ENCODE measurements at places on chromosomes 7 and 10.

- no peak for DNase-seq
These were observed 55.6 kb downstream of the SLC16A9 start for GRCh38 chr10:59654007-59654406.

DNA sequence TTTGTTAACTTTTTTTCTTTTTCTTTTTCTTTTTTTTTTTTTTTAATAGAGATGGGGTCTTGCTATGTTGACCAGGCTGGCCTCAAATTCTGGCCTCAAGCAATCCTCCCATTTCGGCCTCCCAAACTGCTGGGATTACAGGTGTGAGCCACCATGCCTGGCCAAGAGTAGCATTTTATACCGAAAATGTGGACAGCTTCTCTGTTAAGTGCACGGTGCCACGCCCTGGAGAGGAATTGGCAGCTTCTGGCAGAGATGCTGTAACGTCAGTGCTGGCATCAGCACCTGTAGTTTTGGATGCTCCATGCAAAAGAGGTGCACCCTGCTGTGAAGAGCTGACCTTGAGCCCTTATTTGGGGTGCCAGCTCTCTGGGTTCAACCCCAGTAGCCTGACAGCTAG, 18.2 kb downstream of the IL15RA start:
- no peak for DNase-seq

- no peak for DNase-seq
These were observed 65.6 kb downstream of the HBP1 start for GRCh38 chr7:107234436-107234835.

- DNase-seq: no peak
These were observed 195.0 kb upstream of the PRPS1L1 start for GRCh38 chr7:18222636-18223035.

DNA sequence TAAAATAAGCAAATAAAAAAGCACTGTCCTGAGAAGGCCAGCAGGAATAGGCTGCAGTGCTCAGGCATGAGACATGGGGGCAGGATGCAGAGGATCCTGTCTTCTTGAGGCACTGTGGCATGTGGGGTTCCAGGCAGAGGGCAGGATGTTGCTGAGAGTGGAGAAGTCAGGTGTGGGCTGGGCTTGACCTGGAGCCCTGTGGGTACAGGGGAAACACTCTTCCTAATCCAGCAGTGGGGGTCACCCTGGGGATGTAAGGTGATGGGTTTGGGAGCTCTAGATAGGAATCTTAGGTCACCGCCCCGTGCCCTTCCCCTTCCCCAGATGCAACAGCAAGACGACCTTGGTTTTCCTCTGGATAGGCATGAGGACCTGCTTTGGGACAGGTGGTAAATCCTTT, 13.6 kb downstream of the SUMF2 start:
- DNase-seq: no peak

- DNase-seq: no peak
These were observed 40.0 kb upstream of the PTPN12 start for GRCh38 chr7:77497079-77497478.

GRCh38 chr10:62323751-62324150, 50.4 kb upstream of the ZNF365 start:
- DNase-seq: no peak

- DNase-seq: no peak
These were observed 18.6 kb upstream of the HSPA12A start for GRCh38 chr10:116760919-116761318.

GRCh38 chr10:27413831-27414348, 90.2 kb upstream of the RAB18 start:
- no peak for DNase-seq

- no peak for DNase-seq
These were observed 52.7 kb upstream of the INPP5A start for GRCh38 chr10:132484922-132485321.

DNA sequence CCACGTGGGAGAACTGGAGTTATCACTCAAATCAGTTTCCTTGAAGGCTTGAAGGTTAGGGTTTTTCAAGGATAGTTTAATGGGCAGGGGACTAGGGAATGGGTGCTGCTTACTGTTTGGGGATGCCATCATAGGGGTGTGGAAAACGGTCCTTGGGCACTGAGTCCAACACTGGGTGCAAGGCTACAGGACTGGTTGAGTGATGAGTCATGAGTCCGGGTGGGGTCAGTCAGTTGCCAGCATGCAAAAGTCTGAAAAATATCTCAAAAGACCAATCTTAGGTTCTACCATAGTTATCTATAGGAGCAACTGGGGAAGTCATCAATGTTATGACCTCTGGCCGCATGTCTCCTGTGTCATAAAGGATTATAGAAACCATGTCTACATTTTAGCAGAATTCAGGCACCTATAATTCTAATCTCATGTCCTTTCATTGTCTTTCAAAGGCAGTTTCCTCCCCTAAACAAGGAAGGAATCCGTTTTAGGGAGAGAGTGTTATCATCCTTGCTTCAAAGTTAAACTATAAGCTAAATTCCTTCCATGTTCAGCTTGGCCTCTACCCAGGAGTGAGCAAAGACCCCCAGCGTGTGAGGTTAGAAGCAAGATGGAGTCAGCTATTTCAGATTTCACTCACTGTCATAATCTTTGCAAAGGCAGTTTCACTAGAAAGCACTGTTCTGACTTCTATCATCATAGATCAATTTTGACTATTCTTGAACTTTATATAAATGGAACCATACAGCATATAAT, 94.5 kb downstream of the COL26A1 start:
- no peak for DNase-seq

- DNase-seq: no peak
These were observed 31.9 kb downstream of the FAM107B start for GRCh38 chr10:14742815-14743214.

DNA sequence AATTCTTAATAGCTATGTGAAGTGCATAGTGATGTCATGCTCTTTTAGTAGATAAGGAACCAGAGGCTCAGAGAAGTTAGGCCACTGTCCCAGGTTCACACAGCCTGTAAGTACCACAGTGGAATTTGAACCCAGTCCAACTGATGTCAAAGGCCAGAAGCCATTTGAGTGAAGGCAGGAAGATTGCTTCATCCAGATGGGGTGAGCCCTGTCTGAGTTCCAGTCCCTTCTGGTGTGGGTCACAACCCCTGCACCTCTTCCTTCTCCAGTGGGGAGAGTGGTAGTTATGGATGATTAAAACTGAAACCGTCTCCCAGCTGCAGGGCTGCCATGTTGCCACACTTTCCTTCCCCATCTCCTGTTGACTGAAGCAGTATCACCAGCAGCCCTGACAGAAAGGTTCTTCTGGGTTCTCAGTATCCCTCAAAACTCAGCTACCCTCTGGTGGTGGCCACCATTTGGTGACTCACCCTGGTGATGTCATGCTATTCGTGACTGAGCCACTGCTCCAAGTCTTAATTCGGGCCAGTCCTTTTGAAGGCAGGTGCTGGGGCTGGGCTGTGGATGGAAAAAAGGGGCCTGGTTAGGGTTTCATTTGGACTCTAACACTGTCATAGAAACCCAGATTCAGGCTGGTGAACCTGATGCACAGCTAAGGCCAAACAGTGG, 1.5 kb upstream of the C10orf95 start:
- no peak for DNase-seq

DNA sequence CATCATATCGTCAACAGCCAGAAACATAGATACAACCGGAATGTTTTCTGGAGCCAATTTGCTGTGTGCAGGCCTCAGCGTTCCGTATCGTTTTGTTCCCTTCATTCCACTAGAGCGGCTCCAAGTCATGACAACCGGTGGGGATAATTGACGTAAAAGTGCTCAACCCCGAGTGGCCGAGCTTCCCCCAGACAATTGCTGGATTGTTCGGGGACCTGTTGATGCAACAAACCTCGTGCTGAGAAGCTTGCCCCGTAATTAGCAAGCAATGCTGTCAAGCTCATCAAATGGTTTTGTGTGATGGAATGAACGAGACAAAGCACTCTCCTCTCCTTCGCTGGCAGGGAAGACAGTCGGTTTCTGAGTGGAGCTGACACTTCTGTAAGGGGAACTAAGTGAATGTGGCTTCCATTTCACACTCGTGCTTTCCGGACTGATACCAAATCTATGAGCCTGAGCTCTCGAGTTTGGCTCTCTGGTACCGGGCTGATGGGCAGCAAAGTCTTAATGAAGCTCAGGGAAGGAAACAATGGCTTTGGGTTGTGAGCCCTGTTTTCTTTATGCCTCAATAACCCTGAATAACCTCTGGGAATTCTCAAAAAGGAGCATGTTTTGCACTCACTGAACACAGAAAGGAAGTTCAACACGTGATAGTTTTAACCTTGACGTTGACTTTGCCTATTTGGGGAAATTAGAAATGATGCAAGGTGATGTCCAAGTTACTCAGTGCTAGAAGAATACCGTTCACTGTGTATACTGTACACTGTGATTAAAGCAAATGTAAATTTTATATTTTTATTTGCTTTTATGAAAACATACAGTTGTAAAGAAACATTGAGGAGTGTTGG, 220.5 kb downstream of the BAMBI start:
- no peak for DNase-seq

Measured in stimulated activated CD4-positive, alpha-beta T cell treated with anti-CD3 and anti-CD28 coated beads, TNF-alpha, amount 100 ng/mL, for 4 hours (primary cell).